ENCODE measurements at places on chromosomes 3 and 15.

GRCh38 chr15:32838820-32839219 is 121.0 kb downstream of the GREM1 start:
- DNase-seq: no peak

DNA sequence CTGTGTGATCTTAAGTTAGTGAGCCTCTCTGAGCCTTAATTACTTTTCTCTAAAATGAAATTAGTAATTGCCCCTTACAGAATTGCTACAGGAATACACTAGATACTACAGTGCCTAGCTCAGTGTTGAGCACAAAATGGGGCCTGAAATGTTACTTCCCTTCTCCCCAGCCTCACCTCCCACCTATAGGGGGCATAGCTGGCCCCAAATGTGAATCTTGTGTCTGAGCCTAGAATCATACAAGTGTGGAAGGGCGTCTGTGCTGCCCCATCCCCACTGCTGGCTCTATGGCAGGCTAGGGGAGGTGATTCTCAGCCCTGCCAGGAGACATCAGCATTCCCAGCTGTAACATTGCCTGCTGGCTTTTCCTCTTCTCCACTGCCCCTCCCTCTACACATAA is 42.7 kb downstream of the IFT122 start:
- no peak for DNase-seq

DNA sequence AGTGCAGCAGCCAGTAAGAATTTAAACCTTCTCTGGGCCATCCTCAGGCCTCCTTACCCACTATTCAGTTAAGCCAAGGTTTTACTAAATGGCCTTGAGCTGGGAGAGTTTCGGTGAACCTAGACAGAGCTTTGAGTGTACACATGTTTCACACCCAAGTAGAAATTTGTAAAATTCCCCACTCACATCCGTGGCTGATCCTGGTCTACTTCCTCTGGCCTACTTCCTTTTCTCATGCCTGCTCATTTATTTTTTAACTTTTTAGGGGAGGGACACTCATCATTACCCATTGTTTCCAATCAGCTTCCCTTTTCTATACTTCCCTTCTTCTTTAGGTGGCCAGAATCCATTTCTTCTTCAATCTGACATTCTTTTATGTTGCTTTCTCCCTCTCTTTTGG is 7.6 kb downstream of the CX3CR1 start:
- DNase-seq: no peak

GRCh38 chr3:135136361-135137100 is 341.5 kb downstream of the EPHB1 start:
- no peak for DNase-seq

DNA sequence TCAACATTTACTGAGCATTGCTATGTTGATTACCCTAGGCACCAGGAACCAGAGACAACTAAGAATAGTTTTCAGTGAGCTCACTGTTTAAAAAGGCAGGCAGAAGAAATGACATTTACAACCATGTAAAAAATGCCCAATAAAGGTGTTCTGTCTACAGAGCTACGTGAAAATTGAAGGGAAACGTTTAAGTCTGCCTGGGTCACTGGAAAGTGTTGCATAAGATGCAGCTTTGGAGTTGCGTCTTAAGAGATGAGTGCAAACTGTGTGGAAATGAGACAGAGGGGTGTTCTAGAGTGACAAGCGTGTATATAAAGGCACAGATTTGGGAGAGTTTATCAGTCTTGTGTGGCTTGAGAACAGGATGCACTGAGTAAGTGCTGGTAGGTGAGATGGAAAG is 278.7 kb upstream of the GOLGA6L4 start:
- no peak for DNase-seq

DNA sequence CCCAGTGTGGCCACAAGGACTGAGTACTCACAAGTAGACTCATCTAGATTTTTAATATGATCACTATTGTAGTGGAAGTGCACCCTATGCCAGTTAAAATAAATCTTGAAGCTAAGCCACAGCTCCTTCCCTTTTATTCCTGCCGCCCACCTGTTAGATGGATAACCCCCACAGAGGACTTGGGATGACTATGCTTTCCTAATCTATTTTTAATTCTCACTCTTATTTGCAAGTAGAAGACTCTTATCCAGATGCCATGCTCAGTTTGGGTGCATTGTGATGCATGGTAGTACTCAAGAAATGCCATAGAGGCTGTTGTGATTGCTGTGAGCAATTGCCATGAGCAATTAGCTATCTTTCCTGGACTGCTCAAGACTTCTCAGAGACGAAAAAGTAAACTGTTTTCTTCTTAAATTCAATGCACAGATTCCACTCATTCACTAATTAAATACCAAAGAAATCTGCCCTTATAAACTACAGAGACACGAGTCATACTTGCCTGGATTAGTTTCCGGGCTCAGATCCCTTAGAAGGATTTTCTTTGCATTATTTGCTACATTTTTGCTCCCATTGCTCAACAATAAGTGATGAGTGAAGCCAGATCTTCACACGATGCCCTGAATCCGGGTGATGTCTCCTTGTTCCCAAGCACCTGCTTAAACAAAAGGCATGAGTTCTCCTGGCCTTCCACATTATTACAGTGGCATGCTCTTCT is 472.1 kb downstream of the SOX2 start:
- no peak for DNase-seq

GRCh38 chr3:37987315-37987697 is 3.3 kb upstream of the VILL start:
- no peak for DNase-seq

DNA sequence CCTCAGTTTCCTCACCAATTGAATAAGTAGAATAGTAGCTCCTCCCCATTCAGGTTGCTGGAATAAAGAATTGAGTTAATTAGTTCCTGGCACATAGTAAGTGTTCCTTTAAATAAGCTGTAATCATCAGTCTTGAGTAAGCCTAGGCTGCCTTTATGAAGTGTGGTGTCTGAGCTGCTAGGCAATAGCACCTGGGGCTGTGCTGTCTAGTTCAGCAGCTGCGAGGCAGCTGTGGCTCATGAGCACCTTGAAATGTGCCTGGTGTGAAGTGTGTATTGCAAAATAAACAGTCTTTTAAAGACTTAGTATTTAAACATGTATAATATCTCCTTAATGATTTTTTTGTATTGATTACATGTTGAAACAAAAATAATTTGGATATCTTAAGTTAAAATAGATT is 77.6 kb downstream of the TOP2B start:
- no peak for DNase-seq

Data from NCI-H187 (cell line).